Pons (tissue), 1 donor: ENCODE measurements at places on chromosomes 6 and 20.

GRCh38 chr20:48716086-48716485, 111.7 kb downstream of the PREX1 start:
- DNase-seq = no peak

GRCh38 chr6:88612631-88613030, 350.8 kb downstream of the RNGTT start:
- no peak for DNase-seq

GRCh38 chr6:154928325-154928922, 66.7 kb upstream of the TIAM2 start:
- DNase-seq = peak; percentile 72

- no peak for DNase-seq
Measured at GRCh38 chr6:150263765-150264404, 104.9 kb upstream of the IYD start.
